HT1080 (cell line): ENCODE measurements at places on chromosomes 5 and 9. TPM values are rescaled to one million over a fixed set of nuclear protein-coding genes. Genes with fewer than 3 reads are reported as not detected.

The SLCO6A1 gene
- not detected in 2 replicates for total RNA-seq

The CACNA1B gene
- total RNA-seq, result 0.08 TPM in 1 of 2 replicates, not detected in the other

The RASEF gene
- total RNA-seq, result 0.14 and 0.73 TPM in 2 replicates

The FBP2 gene
- total RNA-seq, result not detected in 2 replicates

The SEC24A gene
- 8.5 and 10.8 TPM in 2 replicates for total RNA-seq

The PAM gene
- 90.0 and 110 TPM in 2 replicates for total RNA-seq

The NME5 gene
- total RNA-seq, result not detected in 2 replicates

The PCDH1 gene
- 4.0 and 4.4 TPM in 2 replicates for total RNA-seq

The TMEM232 gene
- total RNA-seq, result 0.27 and 0.77 TPM in 2 replicates

The CDKN2A gene
- not detected in 2 replicates for total RNA-seq

The DMRT3 gene
- not detected in 2 replicates for total RNA-seq

The CTSL gene
- 121 and 134 TPM in 2 replicates for total RNA-seq

The MYMK gene
- total RNA-seq, result not detected in 2 replicates

The TTC23L gene
- total RNA-seq, result not detected in 2 replicates

The BARHL1 gene
- not detected in 2 replicates for total RNA-seq

The PRR7 gene
- 34.3 and 43.4 TPM in 2 replicates for total RNA-seq

The NR2F1-AS1 gene
- total RNA-seq, result 2.2 and 3.0 TPM in 2 replicates

The ADAMTSL2 gene
- not detected in 2 replicates for total RNA-seq

The AGXT2 gene
- not detected in 2 replicates for total RNA-seq

The ARHGEF37 gene
- total RNA-seq, result 0.02 and 0.03 TPM in 2 replicates

The PHF19 gene
- 87.7 and 97.9 TPM in 2 replicates for total RNA-seq

The HACD4 gene
- not detected in 2 replicates for total RNA-seq

The SLC23A1 gene
- not detected in 2 replicates for total RNA-seq

The DPH7 gene
- 44.7 and 50.7 TPM in 2 replicates for total RNA-seq

The PFN3 gene
- total RNA-seq, result not detected in 2 replicates

The HTR1A gene
- total RNA-seq, result not detected in 2 replicates

The RASGRF2 gene
- 6.4 and 6.6 TPM in 2 replicates for total RNA-seq

The CCNJL gene
- 12.7 and 13.8 TPM in 2 replicates for total RNA-seq

The CD72 gene
- total RNA-seq, result 0.27 TPM in 1 of 2 replicates, not detected in the other

The ERAP2 gene
- 40.2 and 45.6 TPM in 2 replicates for total RNA-seq

The LHX6 gene
- 0.77 and 1.4 TPM in 2 replicates for total RNA-seq

The IFNA4 gene
- total RNA-seq, result not detected in 2 replicates

The SERF1B gene
- total RNA-seq, result 29.5 and 34.0 TPM in 2 replicates

The LVRN gene
- 0.03 TPM in 1 of 2 replicates, not detected in the other for total RNA-seq

The GZMA gene
- total RNA-seq, result 0.16 TPM in 1 of 2 replicates, not detected in the other

The SLC25A46 gene
- total RNA-seq, result 52.5 and 58.7 TPM in 2 replicates

The KIF4B gene
- not detected in 2 replicates for total RNA-seq

The GABRA1 gene
- total RNA-seq, result not detected in 2 replicates

The MAP1B gene
- total RNA-seq, result 52.6 and 75.1 TPM in 2 replicates

The SNCB gene
- total RNA-seq, result 2.4 and 3.4 TPM in 2 replicates

The SHC3 gene
- total RNA-seq, result 0.03 TPM in 2 replicates

The GAS1 gene
- total RNA-seq, result 0.97 and 1.4 TPM in 2 replicates

The ARSI gene
- total RNA-seq, result 0.20 and 0.82 TPM in 2 replicates

The PARP8 gene
- total RNA-seq, result 6.2 and 10.8 TPM in 2 replicates

The STKLD1 gene
- not detected in 2 replicates for total RNA-seq

The PTCH1 gene
- 0.77 and 2.1 TPM in 2 replicates for total RNA-seq

The PDGFRB gene
- total RNA-seq, result 2.2 and 5.4 TPM in 2 replicates

The PPIC gene
- total RNA-seq, result 17.9 and 20.9 TPM in 2 replicates

The ADAMTS16 gene
- 3.9 and 4.7 TPM in 2 replicates for total RNA-seq

The ITGA1 gene
- 2.5 and 5.6 TPM in 2 replicates for total RNA-seq

The FCN2 gene
- total RNA-seq, result not detected in 2 replicates

The SGCD gene
- total RNA-seq, result 0.29 and 0.43 TPM in 2 replicates

The PURA gene
- total RNA-seq, result 8.8 and 12.2 TPM in 2 replicates

The GLDC gene
- 5.3 and 5.5 TPM in 2 replicates for total RNA-seq

The PCDHGA5 gene
- 0.07 and 0.21 TPM in 2 replicates for total RNA-seq
